Pancreas (tissue), 10 donors: ENCODE measurements at places on chromosomes 16 and 17. TPM values are rescaled to one million over a fixed set of nuclear protein-coding genes. Genes with fewer than 3 reads are reported as not detected.
A peak's percentile ranks its signal among the peaks of the same experiment; 100 is the strongest.

DNA sequence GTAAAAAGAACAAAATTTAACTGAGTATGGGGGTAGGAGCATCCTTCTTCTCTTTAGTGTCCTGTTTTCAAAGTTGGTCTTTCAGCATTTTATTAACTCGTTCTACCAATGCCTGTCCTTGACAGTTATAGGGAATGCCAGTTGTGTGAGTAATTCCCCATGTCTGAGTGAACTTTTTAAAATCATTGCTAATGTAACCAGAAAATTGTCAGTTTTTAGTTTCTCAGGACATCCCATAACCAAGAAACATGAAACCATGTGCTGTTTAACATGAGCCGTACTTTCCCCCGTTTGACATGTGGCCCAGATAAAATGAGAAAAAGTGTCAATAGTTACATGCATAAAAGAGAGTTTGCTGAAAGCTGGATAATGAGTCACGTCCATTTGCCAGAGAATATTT is 71.4 kb upstream of the ARL4D start:
- H3K4me1 ChIP-seq: peaks cover 10% of the 10 kb centered on the region
- no peak overlapping the region for H3K27ac ChIP-seq

DNA sequence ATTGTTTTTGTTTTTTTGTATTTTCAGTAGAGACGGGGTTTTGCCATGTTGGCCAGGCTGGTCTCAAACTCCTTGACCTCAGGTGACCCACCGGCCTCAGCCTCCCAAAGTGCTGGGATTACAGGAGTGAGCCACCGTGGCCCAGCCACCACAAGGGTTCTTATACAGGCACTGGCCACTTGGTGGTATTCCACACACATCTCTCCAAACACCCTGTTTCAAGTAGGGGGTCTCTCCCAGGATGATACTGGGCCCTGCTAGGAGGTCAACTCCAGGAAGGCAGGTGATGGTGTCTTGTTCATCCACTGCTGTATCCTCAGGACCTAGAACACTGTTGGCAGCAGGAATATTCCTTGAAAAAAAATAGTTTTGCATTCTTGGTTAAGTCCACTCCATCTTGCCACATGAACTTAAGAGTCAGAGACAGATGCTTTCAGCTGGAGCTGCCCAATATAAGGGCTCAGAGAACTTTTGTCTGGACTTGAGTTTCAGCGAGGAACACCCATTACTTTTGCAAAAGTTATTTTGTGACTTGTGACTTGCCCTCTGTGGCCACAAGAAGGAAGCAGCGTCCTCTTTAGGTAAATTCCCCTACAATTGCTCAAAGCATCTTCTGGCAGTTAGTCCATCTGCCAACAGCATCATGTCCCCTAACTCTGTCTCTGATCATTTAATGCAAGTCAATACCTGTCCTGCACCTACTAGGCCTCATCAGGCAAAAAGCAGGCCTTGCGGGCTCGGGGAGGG is 7.4 kb upstream of the EEF2K start:
- H3K36me3 ChIP-seq: no peaks in the 10 kb centered on the region
- H3K27ac ChIP-seq: peak overlapping the region; percentile 11
- no peak for DNase-seq
- no peaks in the 10 kb centered on the region for H3K27me3 ChIP-seq
- no peak overlapping the region for H3K4me3 ChIP-seq

- no peaks in the 10 kb centered on the region for H3K27me3 ChIP-seq
- H3K36me3 ChIP-seq: no peaks in the 10 kb centered on the region
- no peak overlapping the region for H3K27ac ChIP-seq
- no peak for DNase-seq
Observed at GRCh38 chr17:35710950-35711349, 20.5 kb upstream of the RASL10B start.

- no peak overlapping the region for H3K4me3 ChIP-seq
- DNase-seq: no peak
- no peaks in the 10 kb centered on the region for H3K36me3 ChIP-seq
- no peaks in the 10 kb centered on the region for H3K27me3 ChIP-seq
- no peak overlapping the region for H3K27ac ChIP-seq
Observed at GRCh38 chr17:61363601-61364462, 35.8 kb upstream of the TBX2 start.

DNA sequence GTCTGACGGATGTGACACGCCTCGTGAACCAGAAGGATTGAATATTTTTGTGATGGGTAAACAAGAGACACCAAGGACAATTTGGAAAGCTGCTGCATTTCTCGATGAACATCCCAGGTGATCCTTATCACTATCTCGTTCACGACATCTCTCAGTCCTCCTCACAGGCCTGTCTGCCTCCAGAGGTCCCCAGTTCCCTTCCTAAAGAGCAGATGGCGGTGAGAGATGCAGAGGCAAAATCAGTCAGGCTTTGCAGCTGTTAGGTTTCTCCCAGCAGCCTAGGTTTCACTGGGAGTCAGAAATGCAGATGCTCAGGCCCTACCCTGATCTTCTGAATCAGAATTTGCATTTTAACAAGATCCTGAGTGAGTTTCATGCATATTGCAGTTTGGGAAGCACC is 23.6 kb downstream of the SCPEP1 start:
- no peaks in the 10 kb centered on the region for H3K4me1 ChIP-seq
- no peak for DNase-seq
- no peak overlapping the region for H3K27ac ChIP-seq
- H3K36me3 ChIP-seq: no peaks in the 10 kb centered on the region
- no peaks in the 10 kb centered on the region for H3K27me3 ChIP-seq

GRCh38 chr17:45260204-45260783 is 1.6 kb downstream of the SPATA32 start:
- DNase-seq: no peak
- peaks cover 5% of the 10 kb centered on the region for H3K4me1 ChIP-seq
- H3K27ac ChIP-seq: no peak overlapping the region

DNA sequence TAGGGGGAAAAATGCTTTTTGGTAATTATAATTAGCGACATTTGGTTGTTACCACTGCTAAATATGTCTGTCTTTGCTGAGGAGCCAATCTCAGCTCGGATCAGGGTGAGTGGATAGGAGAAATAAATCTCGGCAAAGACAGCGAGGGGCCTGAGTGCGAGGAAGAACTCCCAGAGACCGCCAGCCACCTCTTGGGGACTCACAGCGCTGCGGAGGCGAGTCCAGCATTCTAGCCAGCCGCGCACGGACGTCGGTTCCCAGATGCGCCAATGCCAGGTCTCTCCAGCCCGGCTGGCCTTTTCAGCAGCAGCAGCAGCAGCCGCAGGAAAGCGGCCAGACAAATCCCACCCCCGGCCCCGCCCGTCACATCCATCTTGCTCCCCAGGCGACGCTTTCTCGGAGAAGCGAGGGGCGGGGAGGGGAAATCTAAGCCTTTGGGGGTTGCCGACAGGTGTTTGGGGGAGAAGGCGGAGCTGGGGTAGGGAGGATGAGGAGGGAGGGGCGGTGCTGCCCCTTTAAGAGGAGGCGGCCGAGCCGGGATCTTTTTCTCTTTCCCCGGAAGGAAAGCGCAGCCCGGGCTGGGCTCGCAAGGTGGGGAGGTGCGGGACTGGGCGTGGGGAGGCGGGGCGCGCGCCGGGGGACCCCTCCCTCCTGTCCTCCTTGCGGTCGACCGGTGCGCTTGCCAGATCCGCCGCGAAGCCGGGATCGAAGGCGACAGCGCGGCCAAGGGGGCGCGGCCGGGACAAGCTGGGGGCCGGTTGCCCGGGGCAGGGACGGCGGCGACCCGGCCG is at the start of gene ITGA3:
TSS of gene ITGA3 (plus strand) at position 685 of the 791 bp plus-strand sequence. CDS start 330 bp downstream, outside the sequence.
- peaks cover 25% of the 10 kb centered on the region for H3K4me1 ChIP-seq
- H3K27ac ChIP-seq: peak within 1 kb of the TSS; percentile 96
- H3K4me3 ChIP-seq: peak within 1 kb of the TSS; percentile 75
- DNase-seq: peak; percentile 87
- no peaks in the 10 kb centered on the region for H3K27me3 ChIP-seq
- H3K36me3 ChIP-seq: no peaks in the 10 kb centered on the region

The FOXN1 gene
- total RNA-seq: not detected

The TNFRSF13B gene
- not detected for total RNA-seq
